ENCODE measurements at places on chromosomes 6 and 20.

DNA sequence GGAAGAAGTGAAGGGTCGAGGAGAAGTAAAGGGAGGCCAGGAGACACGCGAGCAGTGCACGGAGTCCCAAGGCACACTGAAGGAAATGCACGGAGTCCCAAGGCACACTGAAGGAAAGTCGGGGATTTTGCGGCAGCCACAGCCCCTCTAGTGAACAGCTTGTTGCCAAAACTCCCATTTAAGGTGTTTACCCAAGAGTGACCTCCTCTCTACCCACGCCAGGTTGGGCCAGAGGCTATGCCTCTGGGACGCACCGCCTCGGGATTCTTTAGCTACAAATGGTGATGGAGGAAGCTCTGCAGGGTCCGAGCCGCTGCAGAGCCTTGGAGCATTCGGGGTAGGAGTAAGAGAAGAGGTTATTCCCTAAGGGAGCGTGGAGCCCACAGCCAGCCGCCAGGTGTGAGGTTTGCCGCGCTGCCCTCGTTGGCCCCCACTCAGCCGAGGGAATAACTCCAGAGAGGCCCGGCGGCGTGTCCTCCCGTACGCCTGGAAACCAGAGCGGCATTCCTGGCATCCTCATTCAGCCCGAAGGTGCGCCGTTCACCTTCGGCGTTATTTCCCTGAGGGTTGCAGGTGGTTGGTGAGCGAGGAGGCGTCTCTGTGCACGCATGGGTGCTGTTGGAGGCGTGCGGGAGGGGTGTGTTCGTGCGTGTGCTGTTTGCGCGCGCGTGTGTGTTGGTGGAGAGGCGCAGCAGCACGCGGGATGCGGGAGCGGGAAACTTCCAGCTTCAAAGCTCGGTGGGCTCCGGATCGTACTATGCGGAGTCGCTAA, 3.4 kb upstream of the MAFB start:
- DNase-seq = no peak

DNA sequence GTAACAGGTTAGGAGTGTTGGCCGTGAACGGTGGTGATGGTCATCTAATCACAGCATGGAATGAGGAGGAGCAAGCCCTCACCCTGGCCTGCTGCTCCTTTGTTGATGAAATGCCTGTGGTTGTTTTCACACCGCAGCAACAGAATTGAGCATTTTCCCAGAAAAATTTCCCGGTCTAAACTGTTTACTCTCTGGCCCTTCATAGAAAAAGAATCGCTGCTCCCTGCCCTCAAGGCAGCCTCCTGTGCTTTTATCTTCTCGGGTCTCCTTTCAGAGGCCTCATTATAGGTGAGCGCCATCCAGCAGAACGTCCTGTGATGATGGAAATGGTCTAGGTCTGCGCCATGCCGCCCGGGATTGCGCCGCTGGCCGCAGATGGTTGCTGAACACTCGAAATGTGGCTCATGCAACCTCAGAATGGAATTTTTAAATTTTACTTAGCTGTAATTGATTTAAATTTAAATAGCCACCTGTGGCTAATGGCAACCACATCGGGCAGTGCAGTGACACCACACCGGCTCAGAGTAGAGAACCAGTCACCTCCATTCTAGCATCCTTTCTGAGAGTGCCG, 30.2 kb downstream of the PHACTR3 start:
- DNase-seq = no peak

DNA sequence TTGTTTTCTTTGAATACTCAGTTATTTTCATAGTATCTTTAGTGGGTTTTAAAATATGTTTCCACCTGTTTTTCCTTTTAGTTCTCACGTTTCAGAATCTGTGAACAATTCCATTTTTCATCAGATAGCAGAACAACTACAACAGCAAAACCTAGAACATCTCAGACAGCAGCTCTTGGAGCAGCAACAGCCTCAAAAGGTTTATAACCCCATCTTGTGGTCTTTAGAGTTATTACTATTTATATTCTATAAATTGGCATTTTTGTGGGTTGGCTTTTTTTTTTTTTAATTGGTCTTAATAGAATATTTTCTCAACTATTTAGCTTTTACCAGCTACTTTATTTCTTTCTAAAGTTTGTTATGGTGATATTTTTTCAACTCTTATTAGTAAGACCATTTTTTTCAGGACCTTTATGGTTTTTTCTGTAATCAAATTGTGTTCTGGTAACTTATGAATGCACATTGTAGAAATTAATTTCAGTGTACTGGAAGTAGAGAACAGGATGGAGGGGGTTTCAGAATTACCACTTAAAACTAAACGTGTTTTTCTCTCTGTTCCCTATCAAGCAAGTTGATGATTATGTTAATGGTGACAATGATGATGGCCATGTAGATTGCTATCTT, 72.2 kb downstream of the SCAF8 start:
- DNase-seq = no peak

DNA sequence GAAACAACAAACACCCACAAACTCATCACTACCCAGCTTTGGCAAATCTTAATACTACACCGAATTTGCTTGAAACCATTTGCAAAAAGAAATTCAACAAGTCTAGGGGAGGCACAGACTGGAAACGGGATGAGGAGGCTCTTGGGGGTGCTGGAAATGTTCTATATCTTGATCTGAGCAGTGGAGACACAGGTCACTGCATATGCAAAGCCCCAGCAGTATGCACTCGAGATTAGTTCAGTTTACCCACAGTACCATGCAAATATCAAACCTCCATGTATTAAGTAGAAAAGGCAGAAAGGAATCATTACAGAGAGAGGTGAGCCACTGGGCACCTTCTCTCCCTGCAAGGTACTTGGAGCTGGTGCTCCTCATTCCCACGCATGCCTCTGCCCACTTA, 75.9 kb downstream of the PREX1 start:
- no peak for DNase-seq

- DNase-seq = no peak
These were observed 20.1 kb upstream of the HECA start for GRCh38 chr6:139114746-139115145.

GRCh38 chr6:44161997-44162338, 3.3 kb downstream of the CAPN11 start:
- DNase-seq = no peak

DNA sequence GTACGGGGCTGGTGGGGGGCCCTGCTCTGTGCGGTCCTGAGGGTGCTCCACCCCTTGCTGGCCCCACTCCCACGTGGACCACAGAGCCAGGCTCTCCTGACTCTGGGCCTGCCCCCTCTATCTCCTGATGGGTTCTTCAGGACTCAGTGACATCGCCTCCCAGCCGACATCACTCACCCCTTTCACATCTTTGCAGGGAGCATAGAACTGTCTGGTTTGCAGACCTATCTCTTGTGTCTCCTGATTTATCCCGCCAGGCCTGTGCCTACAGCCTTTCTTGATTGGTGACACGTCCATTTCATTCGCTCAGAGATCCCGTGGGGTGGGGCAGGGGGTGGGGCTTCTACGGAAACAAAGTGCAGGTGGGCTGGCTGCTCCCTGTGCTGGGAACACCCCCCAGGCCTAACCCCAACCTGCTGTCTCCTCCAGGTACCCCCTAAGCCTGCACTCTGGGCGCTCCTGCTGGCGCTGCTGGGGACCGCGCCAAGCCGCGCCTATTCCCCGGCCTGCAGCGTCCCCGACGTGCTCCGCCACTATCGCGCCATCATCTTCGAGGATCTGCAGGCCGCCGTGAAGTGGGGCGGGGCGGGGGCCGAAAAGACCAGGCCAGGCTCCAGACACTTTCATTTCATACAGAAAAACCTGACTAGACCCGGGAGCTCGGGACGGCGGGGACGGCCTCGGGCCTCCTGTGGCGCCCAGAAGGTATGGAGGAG, 1.7 kb downstream of the C20orf204 start:
- no peak for DNase-seq

GRCh38 chr6:137413482-137413881, 80.7 kb downstream of the OLIG3 start:
- no peak for DNase-seq

DNA sequence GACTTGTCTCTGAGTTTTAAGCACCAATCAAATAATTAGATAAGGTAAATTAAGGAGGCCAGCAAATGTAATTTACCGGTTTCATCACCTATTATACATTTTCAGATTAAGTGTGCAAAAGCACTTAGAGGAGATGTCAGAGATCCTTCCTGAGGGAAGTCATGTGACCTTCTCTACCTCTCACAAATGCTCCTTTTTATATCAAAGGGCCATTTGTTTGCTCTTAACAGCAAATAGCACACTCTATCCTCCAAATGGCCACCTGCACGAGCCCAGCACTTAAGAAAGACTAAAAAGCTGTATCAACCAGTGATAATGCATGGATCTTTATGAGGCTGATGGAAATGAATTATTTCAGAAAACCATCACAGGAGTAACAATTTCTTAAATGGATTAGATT, 149.4 kb downstream of the ELOVL4 start:
- DNase-seq = no peak

DNA sequence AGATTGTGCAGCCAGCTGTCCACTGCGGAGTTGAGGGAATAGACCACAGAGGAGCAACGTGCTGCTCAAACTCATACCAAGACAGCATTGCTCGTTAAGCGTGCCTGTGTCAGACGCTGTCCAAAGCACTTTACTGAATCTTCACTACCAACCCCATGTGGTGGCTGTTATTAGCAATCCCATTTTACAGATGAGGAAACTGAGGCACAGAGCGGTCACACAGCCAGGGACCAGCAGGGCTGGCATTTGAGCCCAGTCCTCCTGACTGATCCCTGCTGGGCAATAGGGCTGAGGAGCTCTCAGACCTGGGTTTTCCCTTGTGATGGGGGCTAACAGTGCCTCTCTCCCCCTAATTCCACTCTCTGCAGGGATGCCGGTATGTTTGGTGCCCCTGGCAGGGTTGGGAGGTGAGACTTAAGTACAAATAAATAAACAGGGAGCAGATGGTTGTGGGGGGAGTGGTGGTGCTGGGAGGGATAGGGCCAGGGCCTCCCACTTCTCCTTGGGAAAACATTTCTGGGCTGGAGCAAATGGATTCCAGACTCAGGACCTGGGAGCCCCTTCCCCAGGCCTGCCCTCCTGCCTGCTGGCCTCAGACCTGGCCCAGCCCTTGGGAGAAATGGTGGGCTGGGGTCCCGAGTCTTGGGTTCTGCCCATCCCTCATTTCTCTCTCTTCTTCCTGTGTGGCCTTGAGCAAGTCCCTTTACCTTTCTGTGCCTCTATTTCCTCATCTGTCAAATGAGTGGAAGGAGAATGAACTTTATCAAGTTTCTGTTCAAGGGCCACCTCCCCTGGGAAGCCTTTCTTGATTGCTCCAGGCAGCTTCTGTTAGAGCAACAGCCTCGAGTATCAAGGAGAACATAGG, 17.7 kb downstream of the SRXN1 start:
- DNase-seq = no peak

- DNase-seq = no peak
These were observed 27.8 kb downstream of the RGS17 start for GRCh38 chr6:153103319-153103655.

DNA sequence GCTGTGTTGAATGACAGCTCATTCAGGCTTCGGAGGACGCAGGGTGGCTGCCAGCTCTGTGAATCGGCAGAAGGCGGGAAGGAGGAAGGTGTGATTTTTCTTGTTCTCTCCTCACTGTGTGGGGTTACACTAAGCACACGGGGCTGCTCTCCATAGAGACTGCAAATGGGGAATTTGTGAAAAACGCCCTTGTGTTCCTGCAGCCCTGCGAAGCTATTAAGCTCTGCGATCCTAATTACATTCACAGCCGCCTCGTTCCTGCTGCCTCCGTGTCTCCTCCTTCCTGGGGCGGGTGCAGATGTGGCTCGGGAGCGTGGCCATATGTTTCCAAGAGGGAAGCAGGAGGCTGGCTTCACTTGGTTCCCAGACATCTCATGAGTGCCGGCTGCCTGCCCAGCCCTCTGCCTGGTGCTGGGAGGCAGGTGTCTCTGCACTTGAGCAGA, 124.0 kb downstream of the TOX2 start:
- DNase-seq = no peak

DNA sequence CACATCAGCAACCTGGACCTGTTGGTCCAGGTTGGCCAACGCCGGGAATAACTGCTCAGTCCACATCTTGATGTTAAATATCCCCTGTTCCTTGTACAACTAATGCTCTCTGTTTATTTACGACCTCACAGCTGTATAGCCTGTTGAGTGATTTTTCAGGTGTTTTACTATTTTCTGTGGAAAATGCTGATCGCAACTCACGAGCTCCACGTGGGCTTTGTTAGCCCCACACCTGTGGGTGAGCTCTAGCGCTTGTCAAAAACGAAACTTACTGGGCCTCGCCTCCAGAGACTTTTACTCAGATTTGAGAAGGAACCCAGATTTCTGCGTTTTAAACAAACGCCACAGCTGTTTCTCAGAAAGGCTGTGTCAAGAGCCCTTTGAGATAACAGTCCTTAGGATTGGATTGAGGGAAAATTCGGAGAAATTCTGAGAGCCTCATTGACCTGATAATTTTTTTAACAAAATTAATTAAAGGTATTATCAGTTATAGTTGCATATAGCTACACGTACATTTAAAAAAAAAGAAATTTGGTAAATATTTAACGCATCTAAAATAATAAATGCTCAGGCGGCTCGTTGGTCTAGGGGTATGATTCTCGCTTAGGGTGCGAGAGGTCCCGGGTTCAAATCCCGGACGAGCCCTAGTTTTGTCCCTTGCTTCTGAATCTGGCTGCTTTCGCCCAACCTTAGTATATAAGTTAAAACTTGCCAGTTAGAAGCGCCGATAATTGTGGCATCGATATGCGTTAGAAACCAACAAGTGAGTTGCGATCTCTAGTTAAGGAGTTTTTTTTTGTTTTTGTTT, 16.7 kb downstream of the HMGN4 start:
- DNase-seq = peak; percentile 40

GRCh38 chr20:57526087-57526884, 1.3 kb upstream of the CTCFL start:
- no peak for DNase-seq

DNA sequence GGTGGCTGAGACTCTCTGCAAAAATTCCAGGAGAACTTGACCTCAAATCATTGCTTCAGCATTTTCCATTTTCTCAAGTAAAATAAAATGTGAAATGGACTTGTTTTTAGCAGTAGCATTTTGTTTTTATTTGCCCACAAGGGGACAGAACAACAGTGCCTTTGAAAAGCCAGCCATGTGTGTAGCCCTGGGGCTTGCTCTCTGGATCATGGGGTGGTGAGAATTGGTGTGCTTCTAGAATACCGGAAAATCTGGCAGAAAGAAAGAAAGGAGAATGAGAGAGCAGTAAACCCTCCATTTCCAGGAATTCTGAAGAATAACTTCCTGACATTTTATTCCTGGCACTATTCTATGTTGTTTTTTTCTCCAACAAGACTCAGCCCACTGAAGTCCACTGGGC, 254.7 kb upstream of the MOCS1 start:
- no peak for DNase-seq

DNA sequence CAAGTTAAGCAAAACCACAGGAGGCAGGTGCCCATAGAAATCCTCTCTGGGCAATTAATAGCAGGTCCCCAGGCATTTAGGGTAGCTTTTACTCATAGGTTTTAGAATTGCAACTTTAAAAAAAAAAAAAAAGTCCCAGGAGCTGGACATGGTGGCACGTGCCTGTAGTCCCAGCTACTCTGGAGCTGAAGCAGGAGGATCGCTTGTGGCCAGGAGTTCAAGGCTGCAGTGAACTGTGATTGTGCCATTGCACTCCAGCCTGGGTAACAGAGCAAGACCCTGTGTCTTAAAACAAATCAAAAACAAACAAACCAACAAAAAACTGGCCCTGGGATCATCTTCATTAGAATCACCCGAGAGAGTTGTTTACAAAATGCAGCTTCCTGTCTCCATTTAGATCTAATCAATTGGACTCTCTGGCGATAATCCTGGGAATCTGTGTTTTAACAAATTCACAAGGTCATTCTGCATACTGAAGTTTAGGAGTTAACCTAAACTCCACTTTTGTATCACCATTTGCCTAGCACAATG, 131.8 kb upstream of the AKAP12 start:
- no peak for DNase-seq
